IPS-NIHi11 (cell line): ENCODE measurements at places on chromosomes 13 and 19.

- no peak for DNase-seq
Measured at GRCh38 chr19:50723069-50723468, at the start of gene CLEC11A. TSS of gene CLEC11A (plus strand) at chr19:50723364. CDS start at chr19:50723526, 162 bp downstream.

GRCh38 chr13:74101436-74101835 is 32.8 kb downstream of the KLF12 start:
- no peak for DNase-seq

DNA sequence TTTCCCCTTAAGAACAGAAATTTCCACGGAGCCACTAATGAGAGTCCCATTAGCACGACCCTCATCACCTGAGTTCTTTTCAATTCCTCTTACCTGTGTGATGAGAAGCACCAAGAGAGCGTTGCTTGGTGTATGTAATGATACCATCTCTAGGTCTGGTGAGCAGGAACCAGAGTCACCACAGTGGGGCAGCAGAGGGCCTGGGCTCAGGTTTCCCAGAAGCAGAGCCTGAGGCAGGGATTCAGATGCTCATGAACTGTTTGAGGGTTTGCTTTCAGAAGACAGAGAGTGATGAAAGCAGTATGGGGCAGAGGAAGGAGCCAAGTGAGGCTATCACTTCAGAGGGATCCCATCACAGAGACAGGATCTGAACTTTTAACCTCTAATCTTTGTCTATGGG is 3.1 kb upstream of the PTPRH start:
- peak; percentile 24 for DNase-seq

DNA sequence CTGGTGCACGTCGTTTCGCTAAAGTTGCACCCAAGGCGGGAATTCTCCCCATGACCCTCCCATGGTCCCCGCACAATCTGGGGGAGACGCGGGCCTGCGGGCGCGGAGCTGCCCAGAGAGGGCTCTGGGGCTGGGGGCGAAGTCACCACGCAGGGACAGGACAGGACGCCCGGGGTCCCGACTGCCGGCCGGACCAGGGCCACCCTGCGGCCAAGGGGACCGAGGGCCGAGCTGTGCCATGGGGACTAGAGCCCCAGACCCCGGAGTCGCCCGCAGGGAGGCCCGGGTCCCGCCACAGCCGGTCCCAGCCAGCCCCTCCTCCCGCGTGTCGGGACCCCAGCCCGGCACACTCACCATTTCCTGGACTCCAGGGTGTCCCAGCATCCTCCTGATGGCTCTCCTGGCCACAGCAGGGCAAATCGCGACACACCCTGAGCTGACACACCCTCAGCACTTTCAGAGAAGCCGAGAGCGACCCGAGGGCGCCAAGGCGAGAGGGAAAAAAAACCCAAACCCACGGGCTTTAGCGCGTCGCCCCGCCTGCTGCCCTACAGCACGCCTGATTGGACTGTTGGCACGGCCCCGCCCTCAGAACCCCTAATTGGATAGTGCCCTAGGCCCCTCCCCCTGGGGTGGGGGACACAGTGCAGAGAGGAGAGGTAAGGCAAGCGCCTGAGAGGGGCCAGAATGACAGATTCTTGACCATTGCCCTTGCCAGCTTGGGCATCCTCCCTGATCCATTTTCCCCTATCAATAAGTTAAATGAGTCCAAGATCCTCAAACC is 28.6 kb downstream of the ZNF44 start:
- peak; percentile 6 for DNase-seq

DNA sequence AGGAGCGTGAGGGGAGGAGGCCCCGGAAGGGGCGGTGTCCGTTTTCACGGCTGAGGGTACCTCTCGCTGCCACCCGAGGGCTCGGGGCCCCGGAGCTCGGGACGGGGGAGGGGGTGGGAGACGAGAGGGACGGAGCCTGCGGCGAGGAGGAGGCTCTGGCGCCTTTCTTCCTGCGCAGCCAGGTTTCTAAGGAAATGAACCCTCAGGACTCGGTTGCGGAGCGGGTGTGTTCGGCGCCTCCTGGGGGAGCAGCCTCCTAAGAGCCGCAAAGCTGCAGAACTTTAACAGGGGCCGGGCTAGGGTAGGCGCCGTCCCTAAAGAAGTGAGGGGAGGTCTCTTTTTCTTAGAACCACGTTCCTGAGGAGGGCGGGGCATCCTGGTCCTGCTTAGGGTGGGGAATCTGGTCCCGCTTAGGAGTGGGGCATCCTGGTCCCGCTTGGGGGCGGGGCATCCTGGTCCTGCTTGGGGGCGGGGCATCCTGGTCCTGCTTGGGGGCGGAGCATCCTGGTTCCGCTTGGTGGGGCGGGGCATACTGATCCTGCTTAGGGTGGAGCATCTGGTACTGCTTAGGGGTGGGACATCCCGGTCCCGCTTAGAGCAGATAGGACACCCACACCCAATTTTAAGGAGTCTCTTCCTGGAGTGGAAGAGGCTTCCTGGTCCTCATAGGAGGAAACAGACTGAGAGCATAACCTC is 6.2 kb downstream of the SYT5 start:
- DNase-seq, result peak; percentile 82

DNA sequence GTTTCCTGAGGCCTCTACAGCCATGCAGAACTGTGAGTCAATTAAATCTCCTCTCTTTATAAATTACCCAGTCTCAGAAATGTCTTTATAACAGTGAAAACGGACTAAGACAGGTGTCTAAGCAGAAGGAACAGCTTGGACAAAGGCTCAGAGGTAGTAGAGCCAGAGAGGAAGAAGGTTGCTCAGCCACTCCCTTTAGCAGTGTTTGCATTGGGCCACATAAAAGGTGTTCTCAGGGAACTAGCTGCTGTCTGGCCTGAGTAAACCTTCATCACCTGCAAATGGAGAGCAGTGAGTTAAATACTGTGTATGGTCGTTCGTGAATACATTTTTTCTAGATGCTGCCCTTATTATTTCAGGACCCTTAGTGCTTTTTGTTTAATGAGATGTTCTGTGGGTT is 383.4 kb downstream of the EFNB2 start:
- no peak for DNase-seq

DNA sequence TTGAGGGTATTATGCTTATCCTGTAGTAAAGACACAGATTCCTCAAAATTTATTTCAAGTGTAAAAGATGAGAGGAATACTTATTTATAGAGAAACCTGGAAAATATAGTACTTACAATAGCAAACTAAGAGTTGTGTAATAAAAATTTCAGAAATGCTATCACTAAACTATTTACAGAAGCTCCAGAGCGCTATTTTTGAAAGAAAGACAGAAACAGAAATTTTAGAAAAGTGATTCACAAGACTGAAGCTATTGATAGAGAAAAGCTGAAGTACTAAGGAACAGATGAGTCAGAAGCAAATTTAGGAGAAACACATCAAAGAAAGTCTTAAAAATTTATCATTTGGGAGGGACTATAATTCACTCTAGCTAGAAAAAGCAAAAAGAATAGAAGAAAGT is 1174.2 kb downstream of the DIAPH3 start:
- no peak for DNase-seq

- peak; percentile 15 for DNase-seq
Measured at GRCh38 chr13:96967248-96967745, 27.0 kb downstream of the OXGR1 start.

DNA sequence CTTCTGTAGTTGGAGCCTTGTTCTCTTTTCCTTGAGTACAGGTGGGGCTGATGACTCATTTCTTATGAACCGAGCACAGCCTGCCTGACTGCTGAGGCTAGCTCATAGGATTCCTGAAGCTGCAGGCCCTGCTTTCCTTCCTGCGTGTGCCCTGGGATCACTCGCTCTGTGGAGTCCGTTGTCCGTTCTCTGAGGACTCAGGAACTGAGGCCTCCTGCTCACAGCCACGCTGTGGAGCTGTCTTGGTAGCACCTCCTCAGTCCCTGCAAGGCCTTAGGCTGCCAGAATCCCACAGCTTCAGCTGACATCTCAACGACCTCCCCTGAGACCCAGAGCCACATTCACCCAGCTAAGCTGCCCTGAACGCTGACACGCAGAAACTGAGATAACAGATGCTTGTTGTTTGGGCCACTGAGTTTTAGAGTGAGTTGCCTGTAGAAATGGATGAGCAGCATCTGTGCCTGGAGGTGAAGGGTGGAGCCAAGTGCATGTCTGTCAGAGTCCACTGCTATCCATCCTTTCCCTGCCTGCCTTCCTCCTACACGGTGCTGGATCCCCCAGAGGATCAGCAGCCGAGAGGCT is 72.9 kb downstream of the ARHGEF7 start:
- DNase-seq, result no peak

DNA sequence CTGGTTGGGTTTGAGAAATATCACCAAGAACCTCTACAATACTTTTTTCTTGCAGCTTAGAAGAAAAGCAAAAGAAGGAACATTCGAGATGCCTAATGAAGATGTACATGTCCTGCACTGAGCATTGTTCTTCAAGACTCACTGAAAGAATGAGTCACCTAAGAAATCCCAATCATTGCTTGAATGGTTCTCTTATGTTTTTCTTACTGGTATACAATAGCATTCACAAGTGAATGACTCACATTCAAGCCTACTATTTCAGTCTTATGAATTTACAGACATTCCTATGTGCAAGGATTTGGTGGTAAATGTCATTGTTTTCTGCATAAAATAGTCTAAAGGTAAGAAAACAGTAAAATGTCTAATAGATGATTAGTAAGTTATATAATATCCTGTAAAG is 594.6 kb downstream of the PCDH9 start:
- no peak for DNase-seq

DNA sequence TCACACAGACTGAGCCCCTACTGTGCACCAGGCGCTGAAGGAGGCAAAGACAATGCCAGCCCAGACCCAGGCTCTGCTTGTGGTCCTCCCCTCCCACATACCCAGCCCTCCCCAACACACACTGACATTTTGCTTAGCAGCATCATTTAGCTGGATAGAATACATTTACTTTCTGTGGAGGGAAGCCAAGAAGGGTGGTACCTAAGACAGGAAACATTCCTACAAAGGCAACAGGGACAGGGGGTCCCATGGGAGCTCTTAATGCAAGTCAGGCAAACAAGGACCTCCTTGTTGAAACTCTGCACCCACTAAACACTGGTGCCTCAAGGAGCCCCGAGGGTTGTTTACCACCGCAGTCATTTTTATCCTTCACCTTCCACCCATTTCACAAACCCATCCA is 77.0 kb upstream of the ZNF507 start:
- no peak for DNase-seq

- DNase-seq, result peak; percentile 96
Measured at GRCh38 chr13:21061029-21061763, at the start of gene LATS2. TSS of gene LATS2 (minus strand) at chr13:21061586. CDS start at chr13:21046026, 15,560 bp downstream.

DNA sequence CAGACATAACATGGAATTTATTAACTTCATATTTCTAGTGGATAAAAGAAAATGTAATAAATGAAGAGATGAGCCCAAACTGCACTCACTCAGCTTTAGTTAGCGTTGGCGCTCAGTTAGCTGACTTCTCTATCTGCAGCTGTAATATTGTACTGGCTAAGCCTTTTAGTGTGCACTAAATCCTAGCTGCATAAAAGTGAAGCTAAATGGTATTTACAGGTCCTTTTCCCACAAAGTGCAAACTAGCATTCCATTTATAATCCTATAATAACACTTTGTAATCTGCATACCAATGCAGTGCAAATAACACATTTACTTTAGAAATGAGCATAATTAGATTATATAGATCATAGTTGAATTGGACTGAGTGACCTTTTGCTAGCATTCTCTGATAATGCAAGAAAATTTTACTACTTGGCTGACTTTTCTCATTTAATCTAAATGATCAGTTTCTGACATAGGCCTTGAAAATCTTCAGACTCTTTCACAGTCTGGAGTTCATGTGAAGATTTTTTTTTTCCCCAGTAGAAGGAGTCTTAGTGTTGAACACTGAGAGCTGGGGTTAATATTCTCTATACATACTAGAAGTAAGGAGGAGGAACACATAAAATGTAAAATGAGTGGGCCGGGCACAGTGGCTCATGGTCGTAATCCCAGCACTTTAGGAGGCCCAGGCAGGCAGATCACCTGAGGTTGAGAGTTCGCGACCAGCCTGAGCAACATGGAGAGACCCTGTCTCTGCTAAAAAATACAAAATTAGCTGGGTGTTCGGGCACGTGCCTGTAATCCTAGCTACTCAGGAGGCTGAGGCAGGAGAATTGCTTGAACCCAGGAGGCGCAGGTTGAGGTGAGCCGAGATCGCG is 1426.4 kb downstream of the PCDH9 start:
- no peak for DNase-seq

DNA sequence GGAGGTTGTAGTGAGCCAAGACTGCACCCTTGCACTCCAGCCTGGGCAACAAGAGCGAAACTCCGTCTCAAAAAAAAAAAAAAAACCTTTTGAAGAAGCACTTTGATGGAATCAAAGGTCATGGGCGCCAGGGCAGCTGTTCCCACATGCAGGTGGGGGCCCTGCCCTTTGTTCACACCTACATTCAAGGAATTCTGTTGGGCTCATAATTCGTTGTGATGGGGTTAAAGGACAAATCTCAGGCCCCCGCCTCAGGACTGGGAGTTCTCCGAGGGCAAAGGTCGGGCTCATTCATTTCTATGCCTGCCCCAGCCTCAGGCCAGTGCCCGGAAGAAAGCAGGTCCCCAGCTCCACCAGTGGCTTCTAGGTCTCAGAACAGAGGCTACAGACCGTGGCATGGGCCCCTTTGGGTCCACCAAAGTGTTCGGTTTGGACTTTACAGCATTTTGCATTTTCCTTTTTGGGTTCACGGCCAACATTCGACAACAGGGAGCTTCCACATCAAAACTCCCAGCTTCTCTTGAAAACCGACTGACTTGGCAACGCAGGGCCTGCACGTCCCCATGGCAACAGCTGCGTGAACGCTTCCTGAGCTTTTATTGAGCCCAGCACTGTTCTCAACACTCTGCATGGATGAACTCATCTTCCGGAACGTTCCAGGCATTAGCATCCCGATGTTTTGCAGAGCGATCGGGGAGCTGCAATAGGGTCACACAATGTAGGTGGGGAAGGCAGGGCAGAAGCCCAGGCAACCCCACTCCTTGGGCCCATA is 10.1 kb upstream of the GTF2F1 start:
- DNase-seq, result no peak

- DNase-seq, result no peak
Measured at GRCh38 chr19:41708481-41708880, at the start of gene CEACAM5. TSS of gene CEACAM5 (plus strand) at chr19:41708626. CDS start at chr19:41708732, 106 bp downstream.

- no peak for DNase-seq
Measured at GRCh38 chr19:11587975-11588631, 9.2 kb upstream of the ZNF627 start.

- DNase-seq, result no peak
Measured at GRCh38 chr19:30376272-30376671, 4.1 kb downstream of the ZNF536 start.

- DNase-seq, result no peak
Measured at GRCh38 chr13:59061621-59062020, 1102.1 kb downstream of the DIAPH3 start.

- DNase-seq, result no peak
Measured at GRCh38 chr13:96185818-96186217, 95.9 kb downstream of the HS6ST3 start.

DNA sequence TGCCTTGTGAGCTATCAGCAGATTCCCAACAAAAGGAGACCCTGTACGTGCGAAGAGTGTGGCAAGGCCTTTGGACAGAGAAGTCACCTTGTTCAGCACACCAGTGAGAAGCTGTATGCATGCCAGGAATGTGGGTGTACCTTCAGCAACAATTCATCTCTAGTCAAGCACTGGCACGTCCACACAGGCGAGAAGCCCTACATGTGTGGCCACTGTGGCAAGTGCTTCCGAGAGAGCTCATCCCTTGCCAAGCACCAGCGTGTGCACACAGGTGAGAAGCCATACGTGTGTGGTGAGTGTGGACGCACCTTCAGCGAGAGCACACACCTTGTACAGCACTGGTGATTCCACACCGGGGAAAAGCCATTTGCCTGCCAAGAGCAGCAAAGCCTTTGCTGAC is 7.6 kb upstream of the ZSCAN22 start:
- DNase-seq, result no peak

GRCh38 chr19:6455924-6456323 is 3.7 kb downstream of the SLC25A23 start:
- DNase-seq, result no peak

- DNase-seq, result no peak
Measured at GRCh38 chr13:30916991-30917390, 10.9 kb downstream of the MEDAG start.
